ENCODE measurements at places on chromosomes 7 and 10. TPM values are rescaled to one million over a fixed set of nuclear protein-coding genes. Genes with fewer than 3 reads are reported as not detected.
A peak's percentile ranks its signal among the peaks of the same experiment; 100 is the strongest.

The GLUD1 gene
- polyA plus RNA-seq, result 118 TPM

The GDF10 gene
- polyA plus RNA-seq, result 1.8 TPM

The LRRN3 gene
- 2.2 TPM for polyA plus RNA-seq

The PRKCQ gene
- 0.49 TPM for polyA plus RNA-seq

The MGAM2 gene
- polyA plus RNA-seq, result 0.03 TPM

The GLCCI1 gene
- 5.0 TPM for polyA plus RNA-seq

The HTR7 gene
- polyA plus RNA-seq, result 2.1 TPM

The PRR15 gene
- polyA plus RNA-seq, result 4.8 TPM

DNA sequence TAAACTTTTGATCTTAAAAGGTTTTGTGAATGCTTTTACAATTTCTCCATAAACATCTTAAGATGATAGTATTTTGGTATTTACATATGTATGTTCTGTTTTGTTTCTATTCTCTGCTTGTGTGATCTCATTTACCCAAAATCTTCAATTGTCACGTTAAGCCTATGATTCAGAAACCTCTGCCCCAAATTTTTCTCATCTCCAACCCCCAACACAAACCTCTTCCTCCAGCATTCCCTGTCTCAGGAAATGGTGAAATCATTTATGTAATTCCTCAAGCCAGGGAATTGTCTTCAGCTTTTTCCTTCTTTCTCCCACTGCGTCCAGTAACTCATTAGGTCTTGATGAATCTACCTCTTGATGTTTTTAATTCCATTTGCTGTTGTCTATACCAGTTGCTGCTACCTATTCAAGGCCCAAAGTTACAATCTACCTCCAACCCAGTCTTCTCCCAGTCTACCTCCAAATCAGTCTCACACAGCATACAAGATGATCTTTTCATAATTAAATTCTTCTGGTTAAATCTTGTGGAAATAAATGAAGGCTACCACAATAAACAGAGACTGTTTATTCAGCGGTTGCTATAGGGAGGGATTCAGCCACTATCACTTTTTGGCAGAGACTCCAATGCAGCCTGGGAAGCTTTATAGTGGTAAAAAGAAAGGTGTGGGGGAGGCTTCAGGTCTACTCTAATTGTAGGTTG lies 5.8 kb downstream of the CFAP69 start:
- DNase-seq, result no peak

- no peak for DNase-seq
These were observed 714.8 kb downstream of the CCSER2 start for GRCh38 chr10:85043207-85043606.

DNA sequence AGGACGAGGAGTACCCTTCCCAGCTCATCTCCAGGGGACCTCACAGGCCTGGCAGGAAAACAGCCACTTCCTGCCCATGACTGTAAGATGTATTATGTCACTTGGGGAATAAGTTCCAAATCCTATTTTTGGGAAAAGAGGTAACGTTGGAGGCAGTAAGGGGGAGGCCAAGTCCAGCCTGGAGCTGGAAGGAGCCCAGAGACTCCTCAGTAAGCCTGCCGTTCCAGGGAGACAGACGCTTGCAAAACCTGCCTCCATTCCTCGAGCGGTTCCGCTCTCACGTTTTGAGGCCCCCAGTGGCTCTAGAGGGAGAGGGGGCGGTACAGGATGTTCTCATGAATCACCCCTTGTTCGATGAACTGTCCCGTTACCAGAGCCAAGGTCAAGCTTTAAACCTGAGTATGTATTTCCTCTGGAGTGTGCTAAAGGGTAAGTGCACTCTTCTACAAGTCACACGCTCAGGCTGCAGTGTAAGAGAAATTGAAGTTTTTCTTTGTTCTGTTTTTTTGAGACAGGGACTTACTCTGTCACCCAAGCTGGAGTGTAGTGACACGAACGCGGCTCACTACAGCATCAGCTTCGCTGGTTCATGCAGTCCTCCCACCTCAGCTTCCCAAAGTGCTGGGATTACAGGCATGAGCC lies 45.5 kb upstream of the CYTH3 start:
- DNase-seq, result peak; percentile 43

GRCh38 chr10:11168423-11169090 lies 150.9 kb downstream of the CELF2 start:
- DNase-seq, result no peak

- DNase-seq, result no peak
These were observed 1.4 kb downstream of the ATRNL1 start for GRCh38 chr10:115094416-115095140.

- DNase-seq, result no peak
These were observed 108.6 kb downstream of the NSUN6 start for GRCh38 chr10:18542832-18543231.

DNA sequence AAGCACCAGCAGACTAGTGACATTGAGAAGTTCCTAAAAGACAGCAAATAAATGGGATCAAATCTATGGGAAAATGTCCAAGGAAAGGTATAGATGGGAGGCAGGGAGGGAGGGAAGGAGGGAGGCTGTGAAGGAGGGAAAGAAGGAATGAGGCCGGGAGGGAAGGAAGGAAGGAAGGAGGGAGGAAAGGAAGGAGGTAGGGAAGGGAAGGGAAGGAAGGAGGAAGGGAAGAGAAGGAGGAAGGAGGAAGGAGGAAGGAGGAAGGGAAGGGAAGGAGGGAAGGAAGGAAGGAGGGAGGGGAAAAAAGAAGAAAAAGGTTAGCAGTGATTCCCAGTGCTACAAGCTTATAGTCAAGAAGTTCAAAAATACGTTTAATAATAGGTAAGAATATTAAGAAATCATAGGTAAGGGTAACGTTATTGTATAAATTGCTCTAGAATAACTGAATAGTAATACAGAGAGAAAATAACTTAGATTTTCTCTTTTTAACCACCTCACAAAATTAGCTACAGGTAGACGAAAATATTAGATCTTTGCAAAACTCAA lies 106.9 kb downstream of the LMBR1 start:
- no peak for DNase-seq

- no peak for DNase-seq
These were observed 51.5 kb downstream of the MAD1L1 start for GRCh38 chr7:2181077-2181854.

DNA sequence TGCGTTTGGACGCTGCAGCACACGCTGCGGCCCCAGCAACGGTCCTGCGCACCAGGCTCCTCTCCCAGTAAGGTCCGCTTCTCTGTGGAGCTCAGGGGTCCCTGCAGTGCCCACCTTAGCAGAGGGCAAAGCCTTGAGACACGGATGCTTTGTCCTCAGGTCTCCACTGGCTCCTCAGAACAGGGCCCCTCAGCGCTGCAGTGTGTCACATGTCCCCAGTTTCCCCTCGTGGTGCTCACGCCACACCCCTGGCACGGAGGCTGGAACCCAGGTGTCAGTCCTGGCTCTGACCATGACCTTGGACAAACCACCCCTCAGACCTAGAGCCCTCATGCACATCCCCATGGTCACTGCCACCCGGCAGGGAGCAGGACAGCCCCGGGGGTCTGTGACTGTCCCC lies 19.9 kb upstream of the GPER1 start:
- DNase-seq, result no peak

- no peak for DNase-seq
These were observed 154.3 kb upstream of the GNAI1 start for GRCh38 chr7:79980376-79980775.

DNA sequence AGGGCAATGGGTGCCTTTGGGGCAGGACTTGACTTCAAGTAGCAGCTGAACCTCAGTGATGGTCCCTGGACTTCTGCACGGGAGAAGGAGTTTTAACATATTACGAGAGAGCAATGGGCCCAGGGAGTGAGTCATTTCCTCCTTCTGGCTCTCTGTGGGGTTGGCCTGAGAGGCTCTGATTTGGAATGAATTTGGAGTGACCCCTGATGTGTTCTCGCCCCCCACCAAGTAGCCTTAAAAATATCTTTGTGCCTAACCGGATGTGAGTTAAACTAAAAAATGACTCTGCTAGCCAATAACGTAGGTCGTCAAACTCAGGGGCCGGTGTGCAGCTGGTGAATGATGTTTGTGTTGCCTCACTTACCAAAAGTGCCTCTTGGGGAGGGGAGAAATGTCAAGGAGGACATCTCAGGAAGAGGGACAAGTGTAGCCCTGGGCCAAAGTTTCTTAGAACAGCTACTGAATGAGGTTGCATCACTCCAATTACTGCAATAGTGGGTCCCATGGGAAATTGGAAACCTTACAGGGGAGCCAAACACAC lies 656.6 kb downstream of the INHBA start:
- no peak for DNase-seq

- DNase-seq, result no peak
These were observed 194.4 kb downstream of the POU6F2 start for GRCh38 chr7:39172137-39172536.

GRCh38 chr7:142791502-142791901 lies 20.7 kb downstream of the PRSS2 start:
- no peak for DNase-seq

DNA sequence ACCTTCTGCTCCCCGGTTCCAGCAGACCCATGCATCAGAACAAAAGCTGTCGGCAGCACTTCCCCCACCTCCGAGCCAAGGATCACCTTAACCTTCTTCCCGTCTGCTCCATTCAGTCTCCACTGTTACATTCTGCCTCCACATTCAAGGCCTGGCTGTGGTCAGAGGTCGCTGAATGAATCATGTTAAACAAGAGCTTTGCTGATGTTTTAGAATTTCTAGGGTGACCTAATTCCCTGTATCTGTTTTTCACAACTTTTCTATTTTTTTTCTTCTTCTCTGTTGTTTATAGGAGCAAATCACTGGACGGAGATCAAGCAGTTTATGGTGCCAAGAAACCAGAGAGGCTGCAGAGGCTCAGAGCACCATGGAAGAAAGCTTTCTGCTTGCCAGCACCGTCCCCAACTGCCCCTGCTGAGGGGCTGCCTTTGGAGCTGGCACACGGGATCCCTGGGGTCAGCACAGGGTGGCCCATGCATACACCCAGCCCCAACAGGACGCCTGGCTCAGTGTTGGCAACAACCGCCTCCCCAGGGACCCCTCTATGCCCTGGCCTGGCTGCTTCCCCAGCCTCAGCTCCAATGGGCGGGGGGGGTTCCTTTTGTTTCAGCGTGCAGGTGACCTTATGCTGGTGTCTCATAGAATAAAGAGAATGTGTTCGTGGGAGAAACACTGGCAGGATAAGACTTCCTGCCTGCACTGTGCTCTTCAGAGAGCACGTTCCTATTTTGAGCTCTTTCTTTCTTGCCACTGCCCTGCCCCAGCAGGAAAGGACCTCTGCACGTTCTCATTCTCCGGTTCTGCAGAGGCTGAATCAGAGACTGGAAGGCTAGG lies 182.7 kb upstream of the LYZL2 start:
- DNase-seq, result peak; percentile 83

- DNase-seq, result no peak
These were observed 1.1 kb downstream of the RABGEF1 start for GRCh38 chr7:66741710-66742049.

Measured in urinary bladder (tissue), 4 donors.